Adrenal gland (tissue), 19 donors: ENCODE measurements at places on chromosomes 16 and 17. TPM values are rescaled to one million over a fixed set of nuclear protein-coding genes. Genes with fewer than 3 reads are reported as not detected.

The DNAH9 gene
- 1.9 TPM for total RNA-seq

The MYH2 gene
- not detected for total RNA-seq

The TTYH2 gene
- total RNA-seq: 9.7 TPM

The MYO19 gene
- 18.7 TPM for total RNA-seq

DNA sequence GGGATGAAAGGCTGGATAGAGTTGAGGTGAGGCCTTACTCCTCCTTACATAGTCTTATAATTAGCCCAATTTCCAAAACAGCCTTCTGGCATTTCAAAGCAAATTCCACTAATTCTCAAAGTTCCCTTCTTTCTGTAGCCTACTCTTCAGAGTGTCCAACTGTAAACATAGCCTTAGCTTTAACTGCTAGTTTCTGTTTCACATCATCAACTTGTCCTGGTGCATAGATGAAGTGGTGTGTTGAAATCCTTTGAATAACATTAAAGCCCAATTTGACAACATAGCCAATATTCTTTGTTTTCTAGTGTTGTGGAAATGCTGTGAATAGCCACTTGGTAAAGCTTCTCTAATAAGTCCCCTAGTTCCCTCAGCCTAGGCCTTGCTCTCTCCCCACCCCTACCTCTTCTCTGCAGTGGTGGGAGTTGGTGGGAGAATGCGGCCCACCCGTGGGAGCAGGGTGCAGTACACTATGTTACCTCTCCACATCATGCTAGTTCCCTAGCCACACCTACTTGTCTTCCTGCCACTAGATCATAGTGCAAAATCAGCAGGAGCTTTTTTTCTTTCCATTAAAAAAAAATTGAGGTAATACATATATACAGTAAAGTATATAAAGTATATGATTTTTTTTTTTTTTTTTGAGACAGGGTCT is 127.0 kb upstream of the HAS3 start:
- no peak for DNase-seq
- no peaks in the 10 kb centered on the region for H3K36me3 ChIP-seq
- no peaks in the 10 kb centered on the region for H3K4me1 ChIP-seq
- H3K4me3 ChIP-seq: no peak overlapping the region
- no peak overlapping the region for H3K27ac ChIP-seq
- no peaks in the 10 kb centered on the region for H3K27me3 ChIP-seq

GRCh38 chr17:2076087-2076984 is 21.4 kb downstream of the HIC1 start:
- no peaks in the 10 kb centered on the region for H3K36me3 ChIP-seq
- DNase-seq: no peak
- no peak overlapping the region for H3K4me3 ChIP-seq
- H3K27ac ChIP-seq: peak overlapping the region; percentile 7

DNA sequence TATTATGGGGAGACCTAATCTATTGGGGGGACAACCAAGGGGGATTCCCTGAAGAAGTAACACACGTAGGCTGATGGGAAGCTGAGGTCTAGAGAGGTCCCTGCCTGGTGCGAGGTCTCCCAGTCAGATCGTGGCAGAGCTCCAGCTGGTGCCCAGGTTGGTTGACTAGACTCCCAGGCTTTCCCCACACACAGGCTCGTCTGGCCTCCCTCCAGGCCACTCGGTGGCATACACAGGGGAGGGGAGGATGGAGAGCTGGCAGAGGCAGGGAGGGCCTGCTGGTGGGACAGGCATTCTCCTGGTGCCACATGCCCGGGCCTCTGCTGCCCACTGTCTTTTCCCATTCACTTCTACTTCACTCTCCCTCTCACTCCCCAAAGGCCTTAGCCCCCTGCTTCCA is 8.5 kb upstream of the SOCS3 start:
- H3K4me3 ChIP-seq: no peak overlapping the region
- H3K27me3 ChIP-seq: no peaks in the 10 kb centered on the region
- peaks cover 4% of the 10 kb centered on the region for H3K4me1 ChIP-seq
- DNase-seq: no peak
- no peaks in the 10 kb centered on the region for H3K36me3 ChIP-seq
- H3K27ac ChIP-seq: no peak overlapping the region

The FAM234A gene
- total RNA-seq: 70.4 TPM

- H3K4me1 ChIP-seq: no peaks in the 10 kb centered on the region
- no peaks in the 10 kb centered on the region for H3K36me3 ChIP-seq
- no peak overlapping the region for H3K27ac ChIP-seq
- no peak overlapping the region for H3K4me3 ChIP-seq
- H3K27me3 ChIP-seq: no peaks in the 10 kb centered on the region
Observed at GRCh38 chr17:77646046-77646430, 312.5 kb upstream of the TNRC6C start.

GRCh38 chr17:45325810-45326209 is 9.0 kb upstream of the MAP3K14 start:
- peak; percentile 64 for DNase-seq
- H3K4me1 ChIP-seq: peaks cover 15% of the 10 kb centered on the region
- H3K27me3 ChIP-seq: no peaks in the 10 kb centered on the region
- H3K4me3 ChIP-seq: no peak overlapping the region
- H3K27ac ChIP-seq: no peak overlapping the region
- no peaks in the 10 kb centered on the region for H3K36me3 ChIP-seq

The CES5A gene
- total RNA-seq: not detected

The STX1B gene
- total RNA-seq: 0.57 TPM

DNA sequence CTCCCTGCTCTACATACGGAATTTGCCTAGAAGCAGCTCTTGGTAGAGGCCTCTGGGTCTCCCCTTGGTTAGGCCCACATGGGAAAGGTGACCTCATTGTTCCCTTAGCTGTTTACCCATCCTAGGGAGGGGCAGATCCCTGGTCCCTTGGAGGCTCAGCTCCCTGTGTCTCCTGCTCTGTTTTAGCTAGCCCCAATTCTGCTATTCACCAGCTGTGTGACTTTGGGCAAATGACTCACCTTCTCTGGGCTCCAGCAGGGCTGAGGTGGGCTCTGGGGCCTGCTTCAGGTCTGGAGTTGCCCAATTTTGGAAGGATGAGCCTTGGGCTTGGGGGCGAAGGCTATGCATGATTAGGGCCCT is 3.9 kb downstream of the ABCC3 start:
- H3K36me3 ChIP-seq: no peaks in the 10 kb centered on the region
- H3K4me3 ChIP-seq: no peak overlapping the region
- H3K27ac ChIP-seq: peak overlapping the region; percentile 88
- DNase-seq: no peak

DNA sequence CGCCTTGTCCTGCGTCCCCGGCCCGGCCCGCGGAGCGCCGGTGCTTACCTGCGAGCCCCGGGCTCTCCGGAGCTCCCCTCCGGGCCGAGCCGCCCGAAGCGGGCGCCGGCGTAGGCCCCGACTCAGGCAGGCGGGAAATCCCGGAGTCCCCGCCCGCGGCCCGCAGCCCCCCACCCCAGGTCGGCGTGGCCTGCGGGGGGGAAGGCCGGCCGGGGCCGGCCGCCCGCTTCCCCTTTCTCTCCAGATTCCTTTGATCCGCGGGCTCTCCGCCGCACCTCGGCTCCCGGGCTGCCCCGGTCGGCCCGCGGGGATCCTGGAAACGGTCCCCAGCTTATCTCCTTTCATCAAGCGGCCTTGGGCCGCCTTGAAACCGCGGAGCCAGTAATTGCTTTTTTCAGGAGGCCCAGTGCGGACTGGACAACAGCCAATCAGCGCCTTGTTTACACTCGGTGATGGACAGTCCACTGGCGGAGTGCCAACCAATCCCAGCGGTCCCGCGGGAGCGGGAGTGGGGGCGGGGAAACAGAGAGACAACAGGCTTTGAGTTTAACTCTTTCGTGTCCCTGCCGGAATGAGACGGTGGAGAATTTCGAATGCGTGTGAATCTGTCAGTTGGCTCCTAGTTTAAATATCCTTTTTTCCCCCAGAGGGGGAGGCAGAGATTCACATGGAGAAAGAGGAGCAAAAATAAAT is 1.4 kb upstream of the BAHCC1 start:
- no peaks in the 10 kb centered on the region for H3K36me3 ChIP-seq
- H3K4me3 ChIP-seq: peak overlapping the region; percentile 96
- H3K4me1 ChIP-seq: peaks cover 26% of the 10 kb centered on the region
- DNase-seq: peak; percentile 100
- H3K27me3 ChIP-seq: no peaks in the 10 kb centered on the region
- peak overlapping the region; percentile 97 for H3K27ac ChIP-seq

DNA sequence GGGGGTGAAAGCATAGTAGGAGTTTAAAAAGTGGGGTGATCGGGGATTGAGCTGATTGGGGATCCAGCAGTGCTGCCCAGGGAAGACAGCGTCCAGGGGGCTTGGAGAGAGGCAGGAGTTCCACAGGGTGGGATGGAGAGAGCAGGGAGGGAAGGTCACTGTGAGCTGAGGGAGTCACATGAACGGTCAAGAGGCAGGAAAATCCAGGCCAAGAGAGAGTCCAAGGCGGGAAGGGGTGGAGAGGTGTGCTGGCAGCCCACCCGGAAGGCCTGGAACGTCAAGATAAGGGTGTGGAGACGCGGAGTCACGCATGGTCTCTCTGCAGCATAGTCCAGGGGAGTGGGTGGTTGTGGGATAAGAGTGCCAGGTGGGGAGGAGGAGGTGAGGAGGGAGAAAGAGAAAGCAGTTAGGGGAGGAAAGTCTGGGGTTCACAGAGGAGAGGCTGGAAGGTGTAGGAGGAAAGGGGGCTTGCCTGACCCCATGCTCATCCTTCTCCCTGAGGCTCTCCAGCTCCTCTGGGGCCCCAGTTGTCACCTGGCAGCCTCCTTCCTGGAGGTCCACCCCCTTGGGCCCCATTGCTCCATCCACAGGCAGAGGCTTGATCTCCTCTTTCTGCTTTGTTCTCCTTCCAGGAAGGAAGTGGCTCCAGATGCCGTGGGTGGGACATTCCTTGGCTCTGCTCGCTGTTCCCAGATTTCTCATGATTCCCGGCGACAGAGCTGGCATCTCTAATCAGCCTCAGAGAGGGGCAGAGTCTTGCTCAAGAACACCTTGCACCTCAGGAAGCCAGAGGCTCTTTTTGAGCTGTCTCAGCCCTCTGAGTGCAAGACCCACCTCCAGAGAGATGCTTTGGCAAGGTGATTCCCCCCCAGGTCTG is 28.7 kb downstream of the CCR7 start:
- peaks cover 17% of the 10 kb centered on the region for H3K4me1 ChIP-seq
- H3K36me3 ChIP-seq: no peaks in the 10 kb centered on the region
- peak; percentile 45 for DNase-seq
- no peak overlapping the region for H3K4me3 ChIP-seq
- H3K27me3 ChIP-seq: no peaks in the 10 kb centered on the region

DNA sequence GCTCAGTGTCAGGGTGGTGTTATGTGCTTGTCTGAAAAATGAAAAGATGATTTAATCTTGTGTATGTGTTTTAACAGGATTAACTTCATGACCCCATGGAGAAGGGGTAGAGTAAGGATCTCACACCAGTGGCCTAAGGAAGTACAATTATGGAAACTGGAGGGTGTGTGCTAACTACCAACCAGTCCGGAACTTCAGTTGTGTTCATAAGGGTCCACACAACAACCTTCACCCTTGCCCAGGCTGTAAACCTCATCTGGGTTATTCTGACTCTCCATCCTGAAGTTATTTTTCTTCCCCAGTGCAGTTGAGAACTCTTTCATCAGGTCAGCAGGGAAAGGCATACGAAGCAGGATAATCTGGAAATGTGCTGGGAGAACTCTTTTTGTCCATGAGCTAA is 158.9 kb downstream of the MAP2K6 start:
- no peaks in the 10 kb centered on the region for H3K36me3 ChIP-seq
- H3K4me3 ChIP-seq: no peak overlapping the region

GRCh38 chr17:43759836-43760235 is 1.2 kb upstream of the SOST start:
- DNase-seq: no peak
- H3K36me3 ChIP-seq: no peaks in the 10 kb centered on the region
- H3K4me3 ChIP-seq: no peak overlapping the region

The CCL15 gene
- 0.28 TPM for total RNA-seq

GRCh38 chr17:74769266-74769855 is 6.8 kb downstream of the NAT9 start:
- no peak overlapping the region for H3K4me3 ChIP-seq
- no peaks in the 10 kb centered on the region for H3K27me3 ChIP-seq
- H3K27ac ChIP-seq: peak overlapping the region; percentile 61
- H3K36me3 ChIP-seq: peaks cover 45% of the 10 kb centered on the region
- H3K4me1 ChIP-seq: peaks cover 55% of the 10 kb centered on the region
- DNase-seq: no peak

DNA sequence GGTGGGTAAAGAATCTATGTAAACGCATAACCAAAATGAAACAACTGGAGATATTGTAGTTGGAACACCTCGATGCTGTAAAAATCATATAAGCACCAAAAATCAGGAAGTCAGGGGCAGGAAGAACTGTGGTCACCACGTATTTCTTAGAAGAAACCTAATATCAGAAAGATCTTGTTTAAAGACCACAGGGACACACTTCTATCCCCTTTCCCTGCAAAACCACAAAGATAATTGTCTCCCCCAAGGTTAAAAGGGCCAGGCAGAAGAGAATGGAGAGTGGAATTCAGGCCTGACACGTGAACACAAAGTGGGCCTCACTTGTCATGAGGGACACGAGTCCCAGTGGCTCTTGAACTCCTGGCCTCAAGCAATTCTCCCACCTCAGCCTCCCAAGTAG is 68.1 kb downstream of the GSG1L start:
- H3K27ac ChIP-seq: no peak overlapping the region
- H3K27me3 ChIP-seq: no peaks in the 10 kb centered on the region
- no peak overlapping the region for H3K4me3 ChIP-seq
- DNase-seq: no peak
- H3K36me3 ChIP-seq: no peaks in the 10 kb centered on the region
- H3K4me1 ChIP-seq: no peaks in the 10 kb centered on the region

GRCh38 chr17:77388384-77389306 is 247.9 kb downstream of the SEC14L1 start:
- H3K36me3 ChIP-seq: no peaks in the 10 kb centered on the region
- peak overlapping the region; percentile 43 for H3K27ac ChIP-seq
- peaks cover 94% of the 10 kb centered on the region for H3K4me1 ChIP-seq
- H3K27me3 ChIP-seq: no peaks in the 10 kb centered on the region

GRCh38 chr16:29912087-29912486 is 11.8 kb downstream of the ASPHD1 start:
- no peak overlapping the region for H3K27ac ChIP-seq
- no peaks in the 10 kb centered on the region for H3K27me3 ChIP-seq
- no peaks in the 10 kb centered on the region for H3K36me3 ChIP-seq
- no peak for DNase-seq

- no peaks in the 10 kb centered on the region for H3K4me1 ChIP-seq
- H3K27ac ChIP-seq: no peak overlapping the region
- no peak overlapping the region for H3K4me3 ChIP-seq
- no peak for DNase-seq
Observed at GRCh38 chr16:83772806-83773205, 35.0 kb upstream of the HSBP1 start.

The XAF1 gene
- 19.9 TPM for total RNA-seq

DNA sequence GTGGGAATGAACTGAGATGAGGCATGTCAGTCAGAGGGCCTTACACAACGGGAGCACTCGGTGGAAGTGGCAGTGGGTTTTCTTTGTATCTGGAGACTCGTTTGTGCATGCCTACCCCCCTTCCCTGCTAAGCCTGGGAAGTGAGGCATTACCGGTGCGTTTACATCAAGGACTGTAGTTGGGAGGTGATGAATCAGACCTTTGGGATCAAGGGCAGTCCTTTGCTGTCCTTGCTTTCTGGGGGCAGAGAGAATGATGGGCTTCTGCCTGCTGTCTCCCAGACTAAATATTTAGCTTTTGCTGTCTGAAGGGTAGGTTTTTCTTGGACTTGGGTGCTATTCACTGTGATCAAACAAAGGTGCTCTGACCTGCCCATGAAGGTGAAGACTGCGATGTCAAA is 83.0 kb downstream of the WWP2 start:
- no peak overlapping the region for H3K4me3 ChIP-seq
- H3K4me1 ChIP-seq: peaks cover 27% of the 10 kb centered on the region
- H3K36me3 ChIP-seq: peaks cover 10% of the 10 kb centered on the region

- H3K27me3 ChIP-seq: no peaks in the 10 kb centered on the region
- no peak overlapping the region for H3K4me3 ChIP-seq
- H3K36me3 ChIP-seq: no peaks in the 10 kb centered on the region
- H3K27ac ChIP-seq: no peak overlapping the region
- peak; percentile 42 for DNase-seq
Observed at GRCh38 chr16:19223235-19224170, 55.5 kb downstream of the SYT17 start.

The KRT16 gene
- 0.18 TPM for total RNA-seq
